Osteocyte (in vitro differentiated cells): ENCODE measurements at places on chromosomes 1 and 21. TPM values are rescaled to one million over a fixed set of nuclear protein-coding genes. Genes with fewer than 3 reads are reported as not detected.

The TMEM51 gene
- total RNA-seq: 0.81 and 0.86 TPM in 2 replicates

The SLAMF9 gene
- not detected in 2 replicates for total RNA-seq

The VWA5B1 gene
- not detected in 2 replicates for total RNA-seq

The APCS gene
- not detected in 2 replicates for total RNA-seq

The EXO1 gene
- 3.4 and 3.9 TPM in 2 replicates for total RNA-seq

- DNase-seq: no peak
Measured at GRCh38 chr1:119115736-119116135, 24.7 kb downstream of the WARS2 start.

DNA sequence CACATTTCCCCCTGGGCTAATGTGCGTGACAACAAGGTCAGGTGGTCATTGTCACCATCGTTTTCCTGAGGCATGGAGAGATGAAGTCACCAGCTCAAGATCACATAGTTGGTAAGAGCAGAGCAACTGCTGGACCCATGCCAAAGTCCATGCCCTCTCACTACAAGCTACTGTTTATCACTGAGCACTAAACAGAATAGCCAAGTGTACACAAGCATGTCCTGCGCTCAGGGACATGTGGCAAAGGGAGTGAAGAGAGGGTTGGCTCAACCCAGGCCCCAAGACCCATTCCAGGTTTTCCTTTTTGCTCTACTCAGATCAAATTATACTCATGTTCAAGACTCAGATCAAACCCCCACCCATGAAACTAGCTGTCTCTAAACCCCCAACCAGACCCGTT, 20.8 kb downstream of the LRRC52 start:
- no peak for DNase-seq

DNA sequence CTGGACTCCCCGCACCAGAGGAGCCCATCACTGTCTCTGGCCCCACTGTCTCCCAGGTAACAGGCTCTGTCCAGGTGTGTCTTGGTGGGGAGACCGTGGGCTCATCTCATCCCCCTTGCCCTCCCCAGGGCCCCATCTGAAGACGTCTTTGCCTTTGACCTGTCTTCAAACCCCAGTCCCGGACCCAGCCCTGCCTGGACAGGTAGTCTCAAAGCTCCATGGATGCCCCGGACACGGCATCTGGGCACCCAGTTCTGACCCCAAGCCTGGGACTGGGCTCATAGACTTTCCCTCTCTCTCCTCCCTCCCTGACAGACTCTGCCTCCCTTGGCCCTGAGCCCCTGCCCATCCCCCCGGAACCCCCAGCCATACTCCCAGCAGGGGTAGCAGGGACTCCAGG, 6.3 kb upstream of the CATSPER4 start:
- DNase-seq: no peak

- DNase-seq: peak; percentile 71
Measured at GRCh38 chr21:45266518-45267389, 20.9 kb downstream of the POFUT2 start.

DNA sequence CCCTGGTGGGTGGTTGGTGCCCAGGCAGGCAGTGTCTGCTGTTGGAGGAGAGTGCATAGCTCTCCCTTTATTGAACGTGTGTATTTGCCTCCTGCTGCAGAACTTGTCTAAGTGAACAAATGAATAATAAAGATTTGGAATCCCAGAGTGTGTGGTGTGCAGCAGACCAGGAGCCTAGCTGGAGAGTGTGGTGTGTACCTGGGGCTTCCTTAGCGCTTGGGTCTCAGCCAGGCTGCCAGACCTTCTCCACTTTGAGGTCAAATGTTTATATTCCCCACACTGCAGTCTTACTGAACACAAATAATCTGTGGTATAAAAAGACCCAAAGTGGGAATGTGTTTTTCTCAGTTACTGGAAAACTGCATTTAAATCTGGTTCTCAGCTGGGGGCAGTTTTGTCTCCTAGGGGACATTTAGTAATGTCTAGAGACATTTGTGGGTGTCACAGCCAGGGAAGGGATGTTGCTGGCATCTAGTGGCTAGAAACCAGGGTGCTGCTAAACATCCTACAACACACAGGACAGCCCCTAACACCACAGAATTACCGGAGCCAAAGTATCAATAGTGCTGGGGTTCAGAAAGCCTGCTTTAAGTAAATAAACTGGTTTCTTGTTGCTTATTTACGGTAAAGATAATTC, 23.6 kb downstream of the SLC37A1 start:
- no peak for DNase-seq

DNA sequence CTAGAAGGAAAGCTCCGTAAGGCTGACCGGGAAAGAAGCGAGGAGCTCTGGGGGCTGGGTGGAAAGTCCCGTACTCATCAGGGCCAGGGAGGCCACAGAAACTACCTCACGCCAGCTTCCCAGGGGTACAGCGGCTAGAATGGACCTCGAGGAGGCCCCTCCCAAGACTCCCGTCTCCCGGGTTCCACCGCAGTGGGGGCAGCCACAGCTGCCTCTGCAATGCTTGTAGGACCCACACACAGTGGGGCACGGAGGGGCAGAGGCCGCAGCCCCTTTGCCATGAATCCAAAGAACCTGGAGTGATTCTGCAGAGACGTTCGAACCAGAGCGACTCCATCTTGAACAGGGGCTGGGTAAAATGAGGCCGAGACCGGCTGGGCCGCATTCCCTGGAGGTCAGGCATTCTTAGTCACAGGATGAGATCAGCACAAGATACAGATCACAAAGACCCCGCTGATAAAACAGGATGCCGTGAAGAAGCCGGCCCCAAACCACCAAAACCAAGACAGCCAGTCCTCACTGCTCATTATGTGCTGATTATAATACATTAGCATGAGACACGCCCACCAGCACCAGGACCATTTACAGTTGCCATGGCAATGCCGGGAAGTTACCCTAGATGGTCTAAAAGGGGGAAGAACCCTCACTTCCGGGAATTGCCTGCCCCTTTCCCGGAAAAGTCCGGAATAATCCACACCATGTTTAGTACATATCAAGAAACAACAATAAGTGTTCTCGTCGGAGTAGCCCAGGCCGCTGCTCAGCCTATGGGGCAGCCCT, 1.6 kb upstream of the ANKRD65 start:
- DNase-seq: no peak

DNA sequence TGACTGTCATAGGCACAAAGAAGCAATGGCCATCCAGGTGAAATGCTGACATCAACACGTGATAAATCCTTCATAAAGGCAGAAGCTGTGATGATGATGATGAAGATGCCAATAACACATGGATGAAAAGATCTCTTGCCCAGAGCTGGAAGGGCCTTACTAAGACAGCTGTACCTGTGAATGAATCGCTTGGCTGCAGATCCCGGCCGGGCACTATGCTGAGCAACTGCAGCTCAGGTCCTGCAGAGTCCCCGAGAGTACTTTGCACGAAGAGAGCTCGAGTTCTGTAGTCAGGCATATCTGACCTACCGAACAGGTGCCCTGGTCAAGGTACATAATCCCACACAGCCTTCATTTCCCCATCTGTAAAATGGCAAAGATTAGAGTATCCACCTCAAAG, 48.8 kb downstream of the PGBD5 start:
- no peak for DNase-seq

DNA sequence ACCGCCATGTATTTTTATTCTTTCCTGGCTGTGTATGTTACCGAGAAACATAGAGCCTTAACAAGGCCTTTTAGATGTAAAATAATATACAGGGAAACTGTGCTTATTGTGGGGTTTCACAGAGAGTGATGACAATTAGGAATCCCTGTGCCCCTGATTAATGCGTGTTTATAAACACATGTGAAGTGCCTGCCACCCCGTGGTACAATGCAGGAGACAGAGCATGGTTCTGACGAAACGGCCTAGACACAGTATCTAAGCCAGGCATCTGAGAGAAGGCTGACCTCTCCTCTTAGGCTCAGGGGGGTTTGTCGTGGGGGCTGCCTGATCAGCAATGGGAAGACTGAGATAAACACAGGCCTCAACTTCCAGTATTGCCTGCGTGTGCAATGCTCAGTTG, 200.0 kb downstream of the AJAP1 start:
- no peak for DNase-seq

DNA sequence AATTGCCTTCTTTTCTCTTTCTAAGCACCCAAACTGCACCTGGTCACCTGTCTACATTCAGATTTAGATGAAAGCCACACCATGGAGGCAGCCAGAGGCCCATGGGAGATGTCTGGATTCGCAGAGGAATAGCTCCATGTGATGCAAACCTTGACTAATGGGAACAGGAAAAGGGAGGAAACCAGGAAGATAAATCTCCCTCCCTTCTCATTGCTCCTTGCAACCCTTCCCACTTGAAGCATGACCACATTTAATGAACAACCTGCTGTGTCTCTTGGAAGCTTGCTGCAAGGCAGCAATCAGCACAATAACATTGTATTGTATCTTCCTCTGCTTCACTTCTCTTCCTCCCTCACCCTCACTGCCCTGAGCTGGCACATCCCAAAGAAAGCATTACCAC, 42.6 kb upstream of the KLF17 start:
- DNase-seq: no peak

- no peak for DNase-seq
Measured at GRCh38 chr21:42213082-42213774, 5.7 kb upstream of the ABCG1 start.

GRCh38 chr1:42320708-42321107, 14.3 kb downstream of the FOXJ3 start:
- no peak for DNase-seq

DNA sequence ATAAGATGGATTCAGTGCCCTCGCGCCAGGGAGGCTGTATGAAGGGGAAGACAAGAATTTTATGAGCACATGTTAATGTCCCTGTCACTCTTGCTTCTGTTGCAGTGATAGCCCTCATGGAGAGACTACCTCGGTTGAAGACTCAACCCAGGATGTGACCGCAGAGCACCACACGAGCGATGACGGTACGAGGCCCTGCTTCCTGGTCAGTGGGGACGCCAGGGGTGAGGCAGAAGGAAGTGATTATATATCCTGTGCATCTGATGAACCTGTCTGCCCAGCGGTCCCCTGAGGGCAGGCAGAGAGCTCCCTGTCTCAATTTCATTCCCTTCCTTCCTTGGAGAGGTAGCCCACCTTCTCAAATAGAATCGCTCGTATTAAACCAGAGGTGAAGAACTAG, 20.0 kb upstream of the IKBKE start:
- DNase-seq: no peak

DNA sequence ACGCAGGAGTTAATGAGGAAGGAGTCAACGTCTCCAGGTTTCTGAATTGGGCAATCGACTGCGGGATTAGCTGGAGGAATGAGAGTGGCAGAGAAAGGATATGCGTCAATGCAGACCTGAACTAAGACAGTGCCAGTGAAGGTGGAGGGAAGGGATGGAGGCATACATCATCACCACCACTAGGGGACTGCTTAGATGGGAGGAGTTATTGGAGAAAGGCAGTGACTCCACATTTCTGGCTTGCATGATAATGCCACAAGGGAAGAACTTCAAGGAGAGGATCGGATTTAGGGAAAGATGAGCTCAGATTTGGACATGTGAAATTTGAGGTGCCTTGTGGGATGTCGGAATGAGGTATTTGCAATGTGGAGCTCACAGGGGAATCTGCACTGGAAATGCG, 17.5 kb downstream of the VASH2 start:
- DNase-seq: no peak

DNA sequence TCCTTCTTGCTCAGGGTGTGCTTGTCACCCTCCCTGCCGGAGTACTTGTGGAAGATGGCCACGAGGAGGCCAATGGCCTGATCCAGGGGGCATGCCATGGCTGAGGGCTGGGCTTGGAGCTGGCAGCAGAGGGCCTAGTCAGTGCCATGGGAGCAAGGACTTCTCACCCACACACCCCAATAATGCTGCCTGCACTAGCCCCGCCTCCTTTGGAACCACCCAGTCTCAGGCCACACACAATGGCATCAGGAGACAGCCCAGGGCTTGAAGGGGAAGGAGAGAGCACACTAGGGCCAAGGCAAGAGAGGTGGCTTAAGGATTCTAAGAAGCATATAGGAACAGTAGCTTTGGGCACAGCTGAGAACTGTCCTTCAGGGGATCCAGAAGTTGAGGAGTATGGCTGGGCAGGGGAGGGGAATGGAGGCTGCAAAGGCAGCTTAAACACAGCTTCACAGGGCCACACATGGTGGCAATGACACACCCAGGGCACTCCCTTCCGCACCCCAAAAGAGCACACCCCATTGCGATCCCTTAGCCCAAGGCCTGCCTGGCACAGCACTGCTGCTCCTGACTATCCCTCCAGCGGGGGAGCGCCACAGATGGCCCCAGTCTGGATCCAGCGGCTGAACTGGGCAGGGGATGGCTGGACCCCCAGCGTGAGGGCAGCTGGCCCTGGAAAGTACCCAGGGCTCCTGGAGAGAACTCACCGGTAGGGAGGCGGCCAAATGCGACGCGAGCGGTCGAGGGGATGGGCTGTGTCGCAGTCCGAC, at the start of gene S100A6:
Gene S100A6 (minus strand): TSS at position 750 of the 770 bp plus-strand sequence. CDS start 652 bp downstream, at position 98.
- DNase-seq: no peak

DNA sequence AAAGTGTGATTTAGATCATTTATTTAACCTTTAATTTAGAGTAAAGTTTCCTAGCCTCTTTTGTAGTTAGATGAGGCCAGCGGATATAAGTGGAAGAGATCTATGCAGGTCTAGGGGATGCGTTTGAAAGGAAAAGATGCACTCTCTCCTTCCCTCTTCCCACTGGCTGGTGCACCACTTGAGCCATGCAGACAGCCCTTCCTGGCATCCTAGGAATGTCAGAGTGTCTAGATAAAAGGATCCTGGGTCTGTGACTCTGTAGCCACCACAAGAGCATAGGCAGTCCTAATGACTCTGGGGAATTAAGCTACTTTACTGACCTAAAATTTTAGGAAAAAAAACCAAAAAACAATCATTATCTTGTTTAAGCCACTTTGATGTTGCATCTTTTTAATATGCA, 16.0 kb upstream of the STUM start:
- DNase-seq: no peak

DNA sequence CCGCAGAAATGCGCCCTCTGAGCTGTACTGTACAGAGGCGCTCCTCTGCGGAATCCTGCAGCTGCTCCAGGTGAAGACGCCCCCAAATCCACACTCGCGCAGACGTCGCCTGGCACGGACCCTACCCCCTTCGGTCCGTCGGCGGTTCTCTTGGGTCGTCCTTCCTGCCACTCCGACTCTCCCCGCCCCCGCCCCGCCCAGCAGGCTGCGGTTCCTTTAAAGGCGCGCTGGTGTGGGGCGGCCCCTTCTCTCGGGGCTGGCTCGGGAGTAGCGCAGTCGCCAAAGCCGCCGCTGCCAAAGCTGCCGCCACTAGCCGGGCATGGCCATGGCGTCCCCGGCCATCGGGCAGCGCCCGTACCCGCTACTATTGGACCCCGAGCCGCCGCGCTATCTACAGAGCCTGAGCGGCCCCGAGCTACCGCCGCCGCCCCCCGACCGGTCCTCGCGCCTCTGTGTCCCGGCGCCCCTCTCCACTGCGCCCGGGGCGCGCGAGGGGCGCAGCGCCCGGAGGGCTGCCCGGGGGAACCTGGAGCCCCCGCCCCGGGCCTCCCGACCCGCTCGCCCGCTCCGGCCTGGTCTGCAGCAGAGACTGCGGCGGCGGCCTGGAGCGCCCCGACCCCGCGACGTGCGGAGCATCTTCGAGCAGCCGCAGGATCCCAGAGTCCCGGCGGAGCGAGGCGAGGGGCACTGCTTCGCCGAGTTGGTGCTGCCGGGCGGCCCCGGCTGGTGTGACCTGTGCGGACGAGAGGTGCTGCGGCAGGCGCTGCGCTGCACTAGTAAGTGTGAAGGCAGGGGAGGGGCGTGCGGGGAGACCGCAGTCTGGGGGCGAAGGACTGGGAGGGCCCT, at the start of gene RASSF5:
Gene RASSF5 (plus strand): TSS at position 248 of the 846 bp plus-strand sequence. CDS start 72 bp downstream, at position 320.
- DNase-seq: no peak

- DNase-seq: no peak
Measured at GRCh38 chr1:21904454-21904703, 32.7 kb downstream of the HSPG2 start.
